ENCODE measurements at places on chromosomes 3 and 15.

DNA sequence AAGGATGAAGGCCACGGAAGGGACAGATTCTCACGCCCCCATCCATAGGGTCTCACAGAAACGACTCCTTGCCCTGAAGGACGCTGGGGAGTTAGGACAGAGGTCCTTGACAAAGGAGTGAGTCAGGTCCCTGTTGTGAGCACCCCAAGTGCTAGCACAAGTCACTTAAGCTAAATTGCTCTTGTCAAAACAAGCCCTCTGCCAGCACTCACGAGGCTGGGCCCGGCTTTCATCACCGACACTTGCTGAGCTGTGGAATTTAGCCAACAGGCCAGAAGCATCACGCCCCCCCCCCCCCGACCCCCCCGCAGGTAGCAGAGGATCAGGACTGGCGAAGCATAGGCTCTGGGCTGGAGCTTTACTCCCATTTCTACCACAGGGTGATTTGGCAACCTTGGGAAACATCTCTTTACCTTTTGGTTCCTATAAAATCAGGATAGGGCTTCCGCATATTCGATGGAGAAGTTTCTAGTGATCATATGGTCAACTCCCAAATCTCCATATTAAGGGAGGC lies 75.4 kb downstream of the ADCY5 start:
- no peak for DNase-seq

DNA sequence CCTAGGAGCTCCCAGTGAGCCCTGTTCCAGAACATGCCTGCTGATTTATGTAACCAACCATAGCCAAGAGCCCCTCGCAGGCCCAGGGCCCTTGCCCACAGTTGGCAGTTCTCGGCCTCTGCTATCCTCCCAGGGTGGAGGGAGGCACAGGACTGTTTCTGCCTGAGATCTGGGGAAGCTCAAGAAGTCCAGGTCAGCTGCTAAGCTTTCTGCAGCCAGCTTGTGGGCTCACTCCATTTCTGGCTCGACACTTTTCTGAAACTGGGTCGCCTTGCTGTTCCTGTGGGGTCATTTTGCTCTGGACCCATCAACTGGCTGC lies 72.5 kb upstream of the HERC1 start:
- no peak for DNase-seq

DNA sequence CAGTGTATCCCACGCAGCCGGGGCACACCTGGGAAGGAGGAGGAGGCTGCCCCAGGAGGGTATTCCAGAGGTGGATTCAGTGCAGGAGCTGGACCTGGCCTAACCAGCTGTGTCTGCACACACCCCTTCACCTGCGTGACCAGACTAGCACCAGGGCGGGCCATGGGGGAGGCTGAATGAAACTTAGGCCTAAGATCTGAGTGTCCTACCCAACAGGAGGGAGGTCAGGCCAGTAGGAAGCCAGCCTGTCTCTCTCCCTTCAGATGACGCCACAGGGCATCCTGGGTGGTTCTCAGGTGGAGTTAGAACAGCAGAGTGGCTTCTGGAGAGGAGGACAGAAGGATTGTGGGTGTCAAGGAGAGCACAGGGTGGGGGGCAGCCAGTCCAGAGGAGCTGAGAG lies 3.4 kb upstream of the SEMA3F start:
- DNase-seq: no peak

- DNase-seq: no peak
Measured at GRCh38 chr3:10160925-10161324, 3.8 kb upstream of the IRAK2 start.

DNA sequence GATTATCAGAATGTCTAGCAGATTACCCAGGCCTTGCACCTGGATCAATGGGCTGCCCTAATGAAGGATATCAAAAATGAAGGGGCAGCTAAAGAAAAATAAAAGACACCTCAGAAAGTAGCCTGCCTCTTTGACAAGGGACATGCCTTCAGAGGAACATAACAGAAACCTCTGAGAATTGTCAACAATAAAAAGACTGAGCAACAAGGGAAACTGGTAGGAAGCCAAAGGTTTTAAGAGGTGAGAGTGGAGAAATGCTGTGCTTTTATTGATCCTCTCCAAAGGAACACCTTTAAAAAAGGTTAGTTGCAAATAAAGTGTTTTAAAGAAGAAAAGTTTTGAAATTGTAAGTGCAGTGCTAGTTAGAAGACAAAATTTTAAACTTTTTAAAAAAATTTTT lies 187.8 kb upstream of the TTC14 start:
- DNase-seq: no peak

DNA sequence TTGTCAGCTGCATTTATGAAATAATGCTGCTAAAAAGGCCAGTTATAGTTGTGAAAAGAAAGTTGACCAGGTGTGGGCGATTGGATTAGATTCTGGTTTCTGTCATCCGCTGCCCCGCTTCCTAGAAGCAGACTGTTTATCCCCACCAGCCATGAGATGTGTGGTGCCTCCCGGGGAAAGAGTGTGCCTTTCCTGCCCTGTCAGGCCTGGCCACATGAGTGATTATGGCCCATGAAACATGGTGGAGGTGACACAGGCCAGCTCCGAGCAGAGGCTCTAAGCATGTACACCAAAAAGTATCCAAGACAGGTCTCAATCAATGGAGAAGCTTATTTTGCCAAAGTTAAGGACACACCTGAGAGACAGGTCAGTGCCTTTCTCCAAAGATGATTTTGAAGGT lies 85.4 kb upstream of the ABHD2 start:
- no peak for DNase-seq

GRCh38 chr15:60612400-60613048 lies 133.6 kb upstream of the ICE2 start:
- peak; percentile 46 for DNase-seq

GRCh38 chr3:119825820-119826219 lies 43.9 kb downstream of the NR1I2 start:
- no peak for DNase-seq

DNA sequence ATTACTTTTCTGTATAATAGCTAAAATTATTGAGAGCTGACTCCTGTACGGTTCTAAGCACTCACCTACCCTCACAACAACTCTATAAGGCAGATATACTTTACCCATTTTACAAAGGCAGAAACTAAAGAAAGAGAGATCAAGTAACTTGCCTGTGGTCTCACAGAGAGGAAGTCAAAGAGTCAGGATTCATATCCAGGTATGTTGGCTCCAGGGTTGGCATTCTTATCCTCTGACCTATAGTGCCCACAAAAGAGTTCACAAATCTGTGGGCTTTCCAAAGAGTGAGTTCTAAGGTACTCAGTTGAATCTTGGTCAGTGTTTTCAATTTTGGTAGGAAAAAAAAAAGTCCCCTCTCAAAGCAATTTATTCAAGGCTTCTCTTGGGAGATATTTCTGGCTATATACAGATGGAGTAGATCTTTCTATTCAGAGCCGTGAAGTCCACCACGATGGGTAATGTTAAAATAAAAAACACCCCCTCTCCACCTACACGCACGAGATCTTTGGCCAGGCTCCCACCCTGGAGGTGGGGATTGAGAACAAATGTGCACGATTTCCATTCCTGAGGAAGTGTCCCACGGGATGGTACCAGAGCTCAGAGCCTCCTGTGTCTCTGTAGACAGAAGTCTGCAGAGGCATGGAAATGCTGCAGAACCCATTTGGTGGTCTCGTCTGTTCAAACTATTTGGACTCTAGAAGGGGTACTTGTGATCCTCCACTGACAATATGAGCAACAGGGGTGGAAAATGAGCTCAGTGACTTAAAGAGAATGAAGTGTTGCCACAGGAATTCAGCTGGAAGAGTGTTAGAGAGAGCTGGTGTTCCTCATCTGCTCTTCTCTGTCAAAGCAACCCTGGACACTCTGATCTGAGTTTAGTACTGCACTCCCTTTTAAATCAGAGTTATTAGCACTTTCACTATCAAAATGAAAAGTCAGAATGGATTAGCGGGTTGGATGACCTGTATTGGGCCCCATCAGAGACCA lies 212.1 kb upstream of the EIF1B start:
- no peak for DNase-seq

DNA sequence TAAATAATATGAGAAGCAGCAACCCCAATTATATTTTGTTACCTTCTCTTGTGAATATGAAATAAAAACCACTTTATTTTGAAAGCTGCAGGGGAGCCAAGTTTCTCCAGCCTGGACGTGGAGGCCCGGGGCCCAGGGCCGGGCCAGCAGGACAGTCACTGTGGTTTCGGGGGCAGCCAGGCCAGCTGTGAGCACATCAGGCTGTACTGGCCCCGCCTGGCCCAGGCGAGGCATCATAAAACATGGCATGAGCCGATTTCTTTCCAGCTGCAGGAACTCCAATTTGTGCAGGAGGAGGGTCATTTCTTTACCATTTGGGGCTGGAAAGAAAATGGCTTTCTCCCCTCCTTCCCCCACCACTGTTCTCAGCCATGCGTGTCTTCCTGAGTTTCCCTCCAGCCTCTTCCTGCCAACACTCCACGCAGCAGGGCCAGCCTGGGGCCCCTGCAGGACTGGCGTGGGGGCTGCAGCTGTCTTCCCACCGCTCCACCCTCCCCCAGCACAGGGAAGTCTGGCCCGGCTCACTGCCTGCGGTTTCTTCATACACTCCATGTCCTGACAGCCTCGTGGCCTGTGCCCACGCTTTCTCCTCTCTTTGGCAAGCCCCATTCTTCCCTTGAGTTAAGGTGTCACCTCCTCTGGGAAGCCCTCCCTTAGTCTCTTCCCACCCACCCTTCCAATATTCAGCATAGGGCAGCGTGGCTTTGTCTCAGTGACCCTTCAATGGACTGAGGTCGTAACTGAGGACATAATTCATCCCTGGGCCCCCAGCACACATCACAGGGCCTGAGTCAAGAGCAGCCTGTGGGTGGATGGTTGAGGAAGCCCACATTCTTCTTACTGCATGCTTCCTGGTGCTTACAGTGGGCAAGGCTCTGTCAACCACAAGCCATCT lies 135.8 kb downstream of the CHSY1 start:
- peak; percentile 89 for DNase-seq

GRCh38 chr3:196207833-196208607 lies 3.2 kb downstream of the ZDHHC19 start:
- DNase-seq: peak; percentile 29

DNA sequence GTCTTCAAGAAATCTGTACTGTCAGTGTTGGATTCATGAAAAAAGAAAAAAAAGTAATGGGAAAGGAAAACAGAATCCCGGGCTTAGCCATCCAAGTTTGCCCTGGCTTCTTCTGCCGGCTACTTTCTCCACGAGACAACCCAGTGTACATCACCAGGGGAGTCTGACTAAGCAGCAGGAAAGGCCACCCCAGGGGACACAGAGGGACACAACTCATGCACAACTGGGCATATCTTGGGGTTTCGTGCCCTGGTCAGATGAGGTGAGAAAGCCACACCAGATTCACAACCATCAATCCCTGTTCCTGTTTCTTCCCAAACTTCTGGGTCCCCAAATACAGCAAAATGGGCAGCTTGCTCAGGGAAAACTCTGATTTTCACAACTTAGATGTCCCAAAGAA lies 33.2 kb downstream of the ADAMTS17 start:
- DNase-seq: no peak

DNA sequence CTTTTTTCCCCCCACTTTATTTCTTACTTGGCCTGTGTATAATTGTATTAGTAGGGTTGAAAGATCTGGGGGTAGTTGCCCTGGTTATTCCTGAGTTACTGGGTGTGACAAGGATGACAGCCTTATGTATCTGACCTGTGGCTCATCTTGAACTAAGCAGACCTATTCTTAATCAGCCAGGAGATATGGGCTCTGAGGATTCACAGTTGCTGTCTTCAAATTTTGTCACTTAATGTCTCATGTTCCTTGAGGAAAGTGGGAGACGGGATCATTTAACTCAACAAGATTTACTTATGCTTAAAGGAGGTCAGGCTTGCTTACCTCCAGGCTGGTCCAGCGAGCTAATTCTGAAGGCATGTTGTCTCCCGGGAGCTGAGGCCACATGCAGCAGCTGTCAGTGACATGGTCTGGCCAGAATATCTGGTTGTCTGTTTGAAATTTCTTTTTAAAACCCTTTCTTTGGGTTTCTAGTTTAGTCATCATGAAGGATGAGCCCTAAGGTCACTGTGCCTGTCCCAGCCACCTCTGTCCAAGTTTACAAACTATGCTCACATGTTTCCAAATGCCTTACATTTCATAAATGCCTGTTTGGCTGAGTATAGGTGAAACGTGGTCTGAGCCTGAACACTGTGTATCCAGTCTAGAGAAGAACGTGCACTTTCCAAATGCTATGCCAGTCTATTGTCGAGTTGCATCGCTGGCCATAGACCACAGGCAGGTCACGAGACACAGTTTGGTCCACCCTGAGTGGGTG lies 26.8 kb downstream of the LRTM1 start:
- DNase-seq: no peak

DNA sequence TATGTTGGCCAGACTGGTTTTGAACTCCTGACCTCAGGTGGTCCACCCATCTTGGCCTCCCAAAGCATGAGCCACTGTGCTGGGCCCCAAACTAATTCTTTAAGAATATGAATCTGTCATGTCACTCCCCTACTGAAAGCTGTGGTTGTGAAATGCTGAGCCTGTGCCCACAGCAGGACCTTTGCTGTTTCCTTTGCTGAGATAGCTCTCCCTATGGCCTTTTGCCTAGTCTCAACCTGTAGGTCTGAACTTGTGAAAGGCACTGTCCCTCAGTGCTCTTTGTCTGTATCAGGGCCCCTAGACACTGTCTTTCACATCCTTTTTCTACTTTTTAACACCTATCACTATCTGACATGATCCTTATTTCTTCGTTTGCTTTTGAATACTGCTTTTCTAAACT lies 62.7 kb upstream of the CCR4 start:
- no peak for DNase-seq

DNA sequence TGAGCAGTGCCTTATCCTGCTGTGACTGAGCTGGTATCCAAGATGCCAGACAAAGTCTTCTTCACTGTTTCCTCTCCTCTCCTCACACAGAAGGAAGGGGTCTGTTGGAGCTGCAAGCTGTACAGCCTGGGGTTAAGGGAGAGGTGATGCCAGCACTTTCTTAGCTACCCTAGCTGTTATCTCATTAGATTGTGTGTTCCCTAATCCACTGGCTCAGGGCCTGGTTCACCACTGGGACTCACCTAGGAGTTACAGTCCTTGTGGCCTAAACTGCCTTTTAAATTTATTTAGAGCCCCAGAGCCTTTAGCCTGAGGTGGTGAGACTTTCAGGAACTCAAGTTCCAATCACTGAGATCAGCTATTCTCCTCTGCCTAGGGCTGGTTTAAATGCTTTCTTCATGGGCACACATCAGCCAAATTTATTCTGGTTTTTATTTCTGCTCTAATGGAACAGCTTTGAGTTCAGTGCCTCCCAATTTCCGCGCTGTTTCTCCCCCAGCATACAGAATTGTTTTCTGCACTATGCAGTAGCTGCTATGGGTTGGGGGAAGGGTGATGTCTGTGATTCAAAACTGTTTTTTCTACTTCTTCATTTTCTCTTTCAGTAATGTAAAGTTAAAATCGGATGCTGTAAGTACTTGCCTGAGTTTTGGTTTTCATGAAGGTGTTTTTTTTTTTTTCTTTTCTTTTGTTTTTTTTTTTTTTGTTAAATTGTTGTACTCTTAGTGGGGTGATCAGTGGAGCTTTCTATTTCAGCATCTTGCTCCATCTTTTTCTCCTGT lies 198.8 kb downstream of the DOCK3 start:
- no peak for DNase-seq

DNA sequence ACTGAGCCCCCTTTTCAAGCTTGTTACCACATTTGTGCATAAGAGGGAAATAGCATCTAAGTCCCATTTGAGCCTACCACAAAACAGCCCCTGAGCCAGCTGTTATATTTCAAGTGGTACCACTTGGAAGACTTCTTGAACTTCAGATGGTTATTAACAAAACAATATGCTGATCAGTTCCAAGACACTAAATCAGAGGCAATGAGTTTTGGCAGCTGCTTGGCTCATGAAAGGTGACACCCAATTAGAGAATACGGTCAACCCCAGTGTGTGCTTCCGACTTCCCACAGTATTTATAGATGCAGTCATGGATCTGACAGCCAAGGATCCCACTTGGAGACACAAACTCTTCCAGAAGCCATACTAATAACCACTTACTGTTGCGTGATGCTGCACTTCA lies 469.6 kb upstream of the PPP2R3A start:
- DNase-seq: no peak

GRCh38 chr15:53320816-53321215 lies 438.6 kb downstream of the WDR72 start:
- DNase-seq: no peak
